ENCODE measurements at places on chromosomes 16 and 17.

DNA sequence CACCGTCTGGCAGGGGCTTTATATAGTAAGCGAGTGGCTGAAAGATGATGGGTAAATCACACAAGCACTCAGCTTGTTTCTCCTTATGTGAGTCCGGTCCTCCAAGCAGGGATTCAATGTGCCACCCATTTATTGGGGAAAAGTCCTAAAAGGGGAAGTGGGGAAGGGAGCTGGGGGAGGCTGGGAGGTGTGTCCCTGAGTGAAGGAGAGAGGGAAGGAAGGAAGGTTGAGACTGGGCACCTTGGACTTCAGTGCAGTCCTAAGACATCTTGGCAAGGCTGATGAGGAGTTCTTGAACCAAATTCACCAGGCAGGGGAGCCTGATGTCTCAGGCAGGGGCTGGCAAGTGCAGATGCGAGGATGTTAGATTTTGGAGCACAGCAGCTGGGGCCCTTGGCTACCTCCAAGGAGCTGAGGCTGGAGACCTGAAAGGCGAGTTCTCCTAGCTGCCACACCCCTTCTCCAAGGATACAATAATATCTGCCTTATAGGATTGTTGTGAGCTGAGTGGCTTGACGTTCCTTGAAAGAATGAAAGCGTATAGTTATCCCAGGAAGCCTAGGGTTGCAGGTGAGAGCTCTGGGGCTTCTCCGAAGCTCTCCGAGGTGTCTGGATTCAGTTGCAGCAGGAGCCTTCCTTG is 23.0 kb upstream of the CYLD start:
- no peak for DNase-seq

- DNase-seq, result no peak
Observed at GRCh38 chr17:32954477-32954876, 26.5 kb downstream of the TMEM98 start.

DNA sequence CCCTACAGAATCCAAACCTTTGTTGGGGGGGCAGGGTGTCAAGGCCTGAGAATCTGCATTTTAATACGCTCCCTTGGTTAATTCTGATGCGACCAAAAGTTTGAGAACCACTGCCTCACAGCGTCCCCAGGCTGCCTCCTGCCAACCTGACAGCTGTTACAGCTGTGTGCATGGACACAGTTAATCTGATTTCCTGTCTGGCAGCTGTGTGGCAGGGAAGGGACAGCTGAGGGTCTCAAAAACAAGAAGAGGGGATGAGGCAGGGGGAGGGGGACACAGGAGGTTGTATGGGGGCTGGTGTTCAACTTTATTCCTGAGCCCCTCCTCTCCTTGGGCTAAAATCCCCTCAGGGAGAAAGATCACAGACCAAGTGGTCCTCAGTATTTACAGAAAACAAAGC is 17.5 kb downstream of the HDAC5 start:
- no peak for DNase-seq

GRCh38 chr16:3687792-3688191 is 29.5 kb downstream of the TRAP1 start:
- no peak for DNase-seq

DNA sequence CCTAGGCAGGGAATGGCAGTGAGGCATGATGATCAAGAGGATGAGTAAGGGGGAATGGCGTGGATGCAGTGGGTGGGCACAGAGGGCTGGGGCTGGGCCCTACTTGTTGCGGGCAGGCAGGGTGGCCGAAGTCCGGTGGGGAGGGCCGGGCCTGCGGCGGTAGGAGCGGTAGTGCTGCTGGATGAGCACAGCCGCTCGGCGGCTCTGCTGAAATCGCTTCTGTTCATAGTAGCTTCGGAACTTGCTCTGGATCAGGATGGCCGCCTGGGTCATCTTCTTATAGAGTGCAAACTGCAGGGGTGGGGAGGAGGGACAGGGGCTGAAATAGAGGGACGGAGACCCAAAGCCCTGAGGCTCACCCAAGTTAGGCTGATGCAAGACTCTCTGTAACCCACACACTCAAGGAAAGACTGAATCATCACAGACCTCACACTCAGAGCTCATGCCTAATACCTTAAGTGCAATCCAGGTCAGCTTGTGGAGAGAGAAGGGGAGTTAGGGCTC is 1.5 kb upstream of the SPAG7 start:
- peak; percentile 93 for DNase-seq

- DNase-seq, result peak; percentile 27
Observed at GRCh38 chr17:2468270-2468669, 43.4 kb downstream of the METTL16 start.

GRCh38 chr16:65200156-65200773 is 78.4 kb upstream of the CDH11 start:
- DNase-seq, result no peak

GRCh38 chr16:56604966-56605365 is 3.4 kb upstream of the MT2A start:
- DNase-seq, result no peak

DNA sequence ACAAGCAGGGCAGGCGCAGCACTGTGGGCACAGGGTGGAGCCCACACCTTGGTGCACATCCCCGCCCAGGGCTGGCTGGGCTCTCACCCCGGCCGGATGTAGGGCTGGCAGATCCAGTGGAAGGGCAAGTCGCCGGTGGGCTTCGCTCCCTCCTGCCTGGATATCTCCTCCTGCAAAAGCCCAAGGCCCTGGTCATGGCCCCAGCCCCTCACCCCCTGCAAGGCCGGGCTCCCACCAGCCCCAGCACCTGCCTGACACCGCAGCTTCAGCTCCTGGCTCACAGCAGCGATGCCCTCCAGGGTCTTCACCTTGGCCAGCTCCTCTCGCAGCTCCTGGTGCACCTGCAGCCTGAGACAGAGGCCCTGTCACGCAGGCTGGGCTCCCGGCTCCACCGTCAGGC is 5.0 kb downstream of the DUS1L start:
- DNase-seq, result no peak

DNA sequence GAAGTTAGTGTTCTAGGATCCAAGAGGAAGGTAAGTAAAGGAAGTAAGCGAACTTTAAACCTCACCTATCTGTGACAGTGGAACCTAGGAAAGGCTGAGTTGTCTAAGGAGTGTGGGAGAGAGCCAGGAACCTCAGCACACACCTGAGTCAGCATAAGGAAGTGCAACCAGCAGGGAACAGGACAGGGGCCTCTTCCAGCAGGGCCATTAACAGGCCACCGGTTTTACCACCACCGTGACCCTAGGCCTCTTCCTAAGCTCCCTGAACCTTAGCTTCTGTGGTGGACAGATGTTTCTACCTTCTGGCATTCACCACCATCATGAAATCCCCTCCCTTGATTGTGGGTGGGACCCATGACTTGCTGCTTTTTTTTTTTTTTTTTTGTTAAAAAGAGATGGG is 26.7 kb upstream of the GPATCH8 start:
- no peak for DNase-seq

DNA sequence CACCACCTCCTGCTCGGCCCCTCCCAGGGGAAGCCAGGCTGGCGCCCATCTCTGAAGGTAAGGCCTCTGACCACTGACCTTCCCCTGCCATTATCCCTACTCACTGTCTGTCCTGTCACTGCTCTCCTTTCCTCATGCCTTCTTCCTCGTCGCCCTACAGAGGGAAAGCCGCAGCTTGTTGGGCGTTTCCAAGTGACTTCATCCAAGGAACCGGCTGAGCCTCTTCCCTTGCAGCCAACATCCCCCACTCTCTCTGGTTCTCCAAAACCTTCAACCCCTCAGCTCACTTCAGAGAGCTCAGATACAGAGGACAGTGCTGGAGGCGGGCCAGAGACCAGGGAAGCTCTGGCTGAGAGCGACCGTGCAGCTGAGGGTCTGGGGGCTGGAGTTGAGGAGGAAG is 3.0 kb downstream of the COA3 start:
- DNase-seq, result no peak

DNA sequence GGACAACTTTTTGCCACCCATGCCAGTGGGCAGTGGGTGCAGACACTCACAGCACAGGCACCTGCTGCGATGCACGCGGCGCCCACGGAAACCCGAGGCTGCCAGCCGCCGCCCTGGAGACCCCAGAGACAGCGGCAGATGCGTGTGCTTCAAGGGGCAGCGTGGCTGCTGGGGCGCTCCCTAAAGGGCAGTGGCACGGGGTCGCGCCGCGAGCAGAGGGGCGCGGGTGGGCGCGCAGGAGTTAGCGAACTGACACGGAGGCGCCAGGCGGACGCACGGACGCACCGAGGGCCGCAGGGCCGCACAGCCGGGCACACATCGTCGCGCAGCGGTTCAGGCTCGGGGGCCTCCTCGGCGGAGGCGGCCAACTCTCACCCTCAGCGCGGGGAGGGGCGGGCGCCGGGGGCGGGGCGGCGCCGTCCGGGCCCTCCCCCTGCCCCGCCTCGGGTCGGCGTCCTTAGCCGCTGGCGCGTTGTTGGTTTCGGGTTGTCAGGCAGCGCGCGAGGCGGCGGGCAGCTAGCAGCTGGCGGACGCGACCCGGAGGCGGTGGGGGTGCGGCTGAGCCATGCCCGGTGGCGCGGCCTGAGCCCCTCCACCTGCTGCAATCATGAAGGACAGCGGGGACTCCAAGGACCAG is at the start of gene KIF19:
Gene KIF19 (plus strand): TSS at position 484 of the 637 bp plus-strand sequence. CDS start 124 bp downstream, at position 608.
- DNase-seq, result no peak

DNA sequence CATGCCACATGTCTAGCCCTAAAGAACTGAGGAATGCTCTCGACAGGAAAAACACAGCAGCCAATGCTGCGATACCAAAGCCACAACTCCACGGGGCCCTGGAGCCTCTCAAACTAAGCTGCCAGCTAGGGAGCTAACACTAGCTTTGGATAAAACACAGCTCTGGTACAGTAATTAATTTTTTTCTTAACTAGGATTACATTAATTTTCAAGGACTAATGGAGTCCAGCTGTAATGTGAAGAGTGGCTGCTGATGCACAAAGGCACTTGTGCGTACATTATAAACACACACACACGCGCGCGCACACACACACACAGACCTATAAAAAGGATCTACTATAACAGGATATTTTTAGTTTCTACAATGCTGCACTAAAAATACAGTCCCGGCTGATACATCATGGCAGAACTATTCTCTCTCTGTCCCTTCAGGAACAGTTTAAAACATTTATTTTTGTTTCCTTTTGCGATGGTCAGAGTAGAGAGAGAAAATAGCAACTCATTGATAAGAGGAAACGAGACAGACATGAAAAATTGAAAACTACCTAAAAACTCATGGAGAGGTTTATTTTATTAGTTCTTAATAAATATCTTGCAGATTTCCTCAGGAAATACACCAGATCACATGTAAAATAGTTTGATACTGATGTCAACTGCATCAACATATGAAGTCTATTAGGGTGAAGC is 88.5 kb downstream of the SMG6 start:
- peak; percentile 75 for DNase-seq

DNA sequence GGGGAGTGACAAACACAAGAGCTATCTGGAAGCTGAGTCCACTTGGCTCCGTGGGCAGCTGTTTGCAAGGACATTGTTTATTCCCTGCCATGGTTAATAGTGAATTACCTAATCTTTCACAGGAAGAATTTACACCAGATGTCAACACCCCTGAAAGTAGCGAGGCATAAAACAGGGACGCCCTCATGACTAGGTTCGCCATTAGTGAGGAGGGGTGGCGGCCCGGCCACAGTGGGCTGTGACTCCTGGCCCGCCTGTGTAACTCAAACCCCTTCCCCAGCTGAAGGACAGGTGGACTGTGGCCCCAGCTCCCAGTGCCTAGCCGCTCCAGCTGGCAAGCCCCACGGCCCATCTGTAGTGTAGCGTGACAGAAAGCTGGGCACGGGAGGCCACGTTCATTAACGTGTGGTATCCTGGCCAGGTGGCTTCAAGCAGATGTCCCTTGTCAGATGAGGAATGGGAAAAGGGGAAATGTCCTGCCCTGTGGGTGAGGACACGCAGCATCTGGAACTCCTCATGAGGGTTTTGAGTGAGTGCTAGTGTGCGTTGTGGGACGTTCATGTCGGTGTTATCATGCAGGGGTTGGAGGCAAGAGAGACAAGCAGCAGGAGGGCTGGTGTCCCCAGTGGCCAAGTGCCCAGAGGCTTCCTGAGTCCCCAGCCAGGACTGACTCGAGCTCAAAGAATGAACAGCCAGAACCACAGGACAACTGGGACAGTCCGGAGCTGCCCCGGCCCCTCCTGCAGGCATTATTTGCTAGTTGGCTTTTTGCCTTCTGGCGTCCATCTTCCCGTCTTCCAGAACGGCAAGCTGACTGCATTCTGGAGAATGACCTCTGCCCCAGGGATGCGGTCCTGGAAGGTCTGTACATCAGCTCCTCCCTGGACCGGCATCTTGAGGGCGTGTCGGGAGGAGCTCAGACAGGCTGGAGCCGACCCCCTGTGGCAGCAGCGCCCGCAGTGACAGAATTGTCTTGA is 19.2 kb downstream of the KDM8 start:
- DNase-seq, result peak; percentile 74

DNA sequence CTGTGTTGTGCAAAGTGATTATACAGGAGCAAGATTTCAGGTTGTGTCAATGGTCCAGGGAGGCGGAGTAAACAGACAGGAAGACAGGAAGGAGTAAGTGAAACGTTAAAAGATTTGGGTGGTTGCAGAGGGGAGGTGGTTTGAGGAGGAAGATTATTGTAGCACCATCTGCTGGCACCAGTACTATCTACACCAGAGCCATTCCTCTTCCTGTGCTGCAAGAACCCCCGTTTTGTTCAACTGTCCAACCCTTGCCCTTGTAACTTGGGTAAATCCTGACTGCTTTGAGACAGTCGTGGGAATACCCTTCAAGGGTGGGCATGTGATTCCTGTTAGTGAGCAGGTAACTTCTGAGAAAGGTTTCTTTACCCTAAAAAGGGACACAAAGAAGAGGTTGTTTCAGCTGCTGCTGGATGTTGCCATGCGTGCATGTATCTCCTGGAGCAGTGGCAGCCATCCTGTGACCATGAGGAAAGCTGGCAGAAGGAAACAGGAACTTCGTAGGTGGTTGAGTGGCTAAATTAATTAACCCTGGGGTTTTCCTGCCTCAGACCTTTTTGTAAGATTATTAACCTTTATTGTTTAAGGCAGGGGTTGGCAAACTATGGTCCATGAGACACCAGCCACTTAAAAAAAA is 124.1 kb downstream of the PRKCA start:
- no peak for DNase-seq

DNA sequence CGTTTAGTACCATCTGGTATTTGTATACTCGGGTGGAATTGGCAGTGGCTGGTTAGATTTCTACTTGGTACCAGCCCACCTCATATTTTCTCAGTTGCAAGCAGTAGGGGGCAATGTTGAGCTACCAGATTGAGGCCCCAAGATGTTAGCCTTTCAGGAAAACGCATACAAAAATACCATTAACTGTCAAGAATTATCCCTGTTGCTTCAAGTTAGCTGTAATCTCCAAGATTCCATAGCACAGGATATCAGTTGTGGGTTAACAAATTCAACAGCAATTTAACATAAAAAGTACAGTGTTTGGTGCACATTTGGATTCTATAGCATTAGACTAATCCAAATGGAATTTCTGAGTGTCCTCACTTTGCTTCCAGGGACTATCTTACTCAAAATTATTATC is 188.2 kb downstream of the FTO start:
- DNase-seq, result peak; percentile 62

- DNase-seq, result no peak
Observed at GRCh38 chr16:87178977-87179376, 138.2 kb downstream of the C16orf95 start.

GRCh38 chr17:57045868-57046704 is 39.0 kb upstream of the AKAP1 start:
- DNase-seq, result no peak

Measured in fibroblast of gingiva (primary cell).